ENCODE measurements at places on chromosomes 5 and 9.

DNA sequence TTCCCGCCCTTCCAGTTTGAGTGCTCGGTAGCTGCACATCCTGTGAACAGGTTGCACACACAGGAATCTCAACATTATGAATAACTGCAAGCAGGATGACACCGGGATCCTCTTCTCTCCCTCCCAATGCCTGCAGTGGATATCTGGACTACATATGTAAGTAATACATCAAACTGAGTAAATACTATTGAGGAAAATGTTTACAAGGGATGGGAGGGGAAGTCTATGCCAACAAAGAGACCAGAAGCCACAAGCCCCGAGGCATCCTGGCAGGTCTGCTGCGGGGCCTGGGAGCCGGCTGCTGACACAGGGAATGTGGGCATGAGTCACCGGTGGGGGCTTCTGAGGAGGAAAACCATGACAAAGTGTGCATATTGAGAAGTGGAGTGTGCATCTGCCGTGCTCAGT is 8.6 kb upstream of the ANKRD33B start:
- DNase-seq = no peak

GRCh38 chr5:91352831-91353695 is 30.1 kb downstream of the ARRDC3 start:
- no peak for DNase-seq

GRCh38 chr9:109922617-109923470 is 142.8 kb downstream of the PALM2AKAP2 start:
- DNase-seq = no peak

- DNase-seq = no peak
Observed at GRCh38 chr9:69719367-69719766, 40.4 kb downstream of the PTAR1 start.
